ENCODE measurements at places on chromosomes 2 and 18.

DNA sequence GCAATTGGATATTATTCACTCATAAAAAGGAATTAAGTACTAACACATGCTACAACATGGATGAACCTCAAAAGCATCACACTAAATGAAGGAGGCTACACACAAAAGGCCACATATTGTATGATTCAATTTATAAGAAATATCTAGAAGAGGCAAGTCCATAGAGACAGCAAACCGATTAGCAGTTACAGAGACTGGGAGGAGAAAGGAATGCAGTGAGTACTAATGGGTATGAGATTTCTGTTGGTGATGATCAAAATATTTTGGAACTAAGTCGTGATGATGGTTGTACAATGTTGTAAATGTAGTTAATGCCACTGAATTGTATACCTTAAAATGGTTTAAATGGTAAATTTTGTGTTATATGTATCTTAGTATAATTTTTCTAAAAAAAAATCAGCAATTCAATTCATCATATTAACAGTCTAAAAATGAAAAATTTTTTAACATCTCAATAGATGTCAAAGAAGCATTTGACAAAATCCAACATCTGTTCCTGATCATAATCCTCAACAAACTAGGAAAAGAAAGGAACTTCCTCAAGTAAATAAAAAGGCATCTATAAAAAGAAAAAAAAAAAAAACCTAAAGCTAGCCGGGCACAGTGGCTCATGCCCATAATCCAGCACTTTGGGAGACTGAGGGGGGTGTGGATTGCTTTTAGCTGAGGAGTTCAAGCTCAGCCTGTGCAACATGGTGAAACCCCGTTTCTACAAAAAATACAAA is 98.1 kb downstream of the TGIF1 start:
- DNase-seq: no peak

GRCh38 chr2:17058772-17059402 is 393.3 kb upstream of the CYRIA start:
- no peak for DNase-seq

- DNase-seq: no peak
Observed at GRCh38 chr2:224157655-224158054, 118.6 kb upstream of the SERPINE2 start.

- no peak for DNase-seq
Observed at GRCh38 chr18:21853016-21853415, 112.4 kb downstream of the MIB1 start.

DNA sequence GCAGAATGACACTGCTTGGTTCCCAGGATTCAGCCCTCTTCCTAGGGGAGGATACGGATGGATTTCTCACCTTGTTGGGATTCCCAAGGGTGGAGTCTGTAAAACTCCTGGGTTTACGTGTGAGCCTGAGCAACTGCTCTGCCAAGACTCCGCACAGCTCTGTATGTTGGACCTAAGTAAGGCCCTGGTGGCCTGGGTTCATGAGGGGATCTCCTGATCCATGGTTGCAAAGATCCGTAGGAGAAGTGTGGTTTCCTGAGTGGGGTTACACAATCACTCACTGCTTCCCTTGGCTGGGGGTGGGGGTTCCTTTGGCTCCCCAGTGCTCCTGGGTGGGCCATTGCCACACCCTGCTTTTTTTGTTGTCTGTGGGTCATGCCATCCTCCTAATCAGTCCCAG is 37.7 kb downstream of the ANKRD12 start:
- DNase-seq: no peak

DNA sequence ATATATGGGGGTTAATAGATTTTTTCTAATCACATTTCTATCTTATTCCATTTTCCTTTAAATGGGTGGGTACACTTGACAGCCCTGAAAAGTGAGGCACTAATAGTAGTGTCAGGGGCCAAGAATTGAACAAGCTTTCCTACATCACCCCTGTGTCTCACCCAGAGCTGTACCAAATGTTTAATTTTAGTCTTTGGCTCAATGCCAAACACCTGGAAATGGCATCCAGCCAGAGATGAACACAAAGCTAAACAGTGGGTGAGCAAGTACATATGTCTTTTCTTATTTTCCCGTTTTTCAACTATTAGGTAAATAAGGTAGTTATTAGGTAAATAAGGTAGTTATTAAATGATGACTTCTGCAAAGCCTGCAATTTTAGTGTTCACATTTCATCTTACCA is 276.3 kb upstream of the ERBB4 start:
- DNase-seq: no peak

GRCh38 chr2:12303181-12304030 is 413.3 kb upstream of the TRIB2 start:
- DNase-seq: peak; percentile 27

GRCh38 chr2:56082665-56083064 is 101.1 kb upstream of the CCDC85A start:
- no peak for DNase-seq

DNA sequence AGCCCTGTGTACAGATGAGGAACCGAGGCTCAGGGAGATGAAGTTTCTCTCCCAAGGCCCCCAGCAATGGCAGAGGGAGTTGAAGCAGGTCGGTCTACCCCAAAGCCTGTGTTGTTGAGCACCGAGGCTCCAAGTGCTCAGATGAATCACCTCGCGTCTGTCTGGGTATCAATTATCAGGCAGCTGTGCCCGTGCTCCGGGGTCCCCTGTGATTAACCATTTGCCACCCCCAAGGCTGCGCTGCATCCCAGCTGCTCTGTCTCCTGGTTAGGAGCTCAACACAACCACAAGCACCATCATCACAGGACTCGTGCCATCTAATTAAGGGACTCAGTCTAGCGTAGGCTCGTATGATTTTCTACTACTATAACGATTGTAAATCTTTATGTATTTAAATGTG is 27.1 kb downstream of the LIPG start:
- no peak for DNase-seq

GRCh38 chr18:50119296-50119695 is 75.7 kb downstream of the MYO5B start:
- no peak for DNase-seq

All from activated naive CD8-positive, alpha-beta T cell treated with anti-CD3 and anti-CD28 coated beads, Interleukin-2, amount 50 U/mL, for 24 hours (primary cell).